ENCODE measurements at places on chromosomes 1 and 21.

DNA sequence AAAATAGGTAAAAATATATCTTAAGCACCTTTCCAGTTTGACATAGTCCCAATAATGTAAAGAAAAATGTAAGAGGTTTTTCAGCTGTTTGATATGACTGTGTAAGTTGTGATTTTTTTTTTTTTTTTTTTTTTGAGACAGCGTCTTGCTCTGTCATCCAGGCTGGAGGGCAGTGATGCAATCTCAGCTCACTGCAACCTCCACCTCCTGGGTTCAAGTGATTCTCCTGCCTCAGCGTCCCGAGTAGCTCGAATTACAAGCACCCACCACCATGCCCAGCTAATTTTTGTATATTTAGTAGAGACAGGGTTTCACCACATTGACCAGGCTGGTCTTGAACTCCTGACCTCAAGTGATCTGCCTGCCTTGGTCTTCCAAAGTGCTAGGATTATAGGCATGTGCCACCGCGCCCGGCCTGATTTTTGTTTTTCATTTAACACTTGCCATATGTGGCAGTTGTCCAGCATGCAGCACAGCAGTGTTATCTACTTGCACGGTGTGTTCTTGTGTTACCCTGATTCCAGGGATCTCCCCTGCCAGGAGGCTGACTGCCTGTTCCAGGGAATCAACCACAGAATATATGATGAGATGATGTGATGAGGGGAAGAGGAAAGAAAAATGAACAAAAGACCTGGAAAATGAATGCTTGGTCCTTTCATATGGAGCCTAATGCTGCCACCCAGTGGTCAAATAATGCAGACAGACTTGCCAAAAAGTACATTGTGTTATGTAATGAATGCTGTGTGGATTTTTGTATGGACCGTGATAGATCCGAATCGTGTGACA is 79.0 kb downstream of the RAVER2 start:
- peak; percentile 90 for DNase-seq

DNA sequence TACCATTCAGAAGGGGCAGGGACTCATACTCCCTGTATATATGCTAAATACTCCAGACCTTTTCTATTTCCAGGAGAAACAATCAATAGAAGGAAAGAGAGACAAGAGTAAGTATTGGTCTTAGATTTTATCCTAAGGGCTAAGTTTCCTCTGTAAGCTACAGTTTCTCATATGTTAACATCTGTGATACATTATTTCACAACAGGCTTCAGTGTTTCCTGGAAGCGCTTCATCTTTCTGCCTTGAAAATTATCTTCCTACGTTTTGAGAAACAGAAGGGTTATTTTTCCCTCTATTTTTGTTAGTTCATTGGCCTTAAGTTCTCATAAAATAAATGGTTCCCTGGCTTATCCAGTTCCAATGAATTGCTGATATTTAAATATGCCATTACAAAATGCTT is 15.6 kb downstream of the FMO1 start:
- DNase-seq = no peak

- DNase-seq = no peak
Observed at GRCh38 chr21:25528515-25528914, 78.8 kb downstream of the MRPL39 start.

GRCh38 chr1:36743286-36744005 is 260.7 kb upstream of the CSF3R start:
- no peak for DNase-seq

DNA sequence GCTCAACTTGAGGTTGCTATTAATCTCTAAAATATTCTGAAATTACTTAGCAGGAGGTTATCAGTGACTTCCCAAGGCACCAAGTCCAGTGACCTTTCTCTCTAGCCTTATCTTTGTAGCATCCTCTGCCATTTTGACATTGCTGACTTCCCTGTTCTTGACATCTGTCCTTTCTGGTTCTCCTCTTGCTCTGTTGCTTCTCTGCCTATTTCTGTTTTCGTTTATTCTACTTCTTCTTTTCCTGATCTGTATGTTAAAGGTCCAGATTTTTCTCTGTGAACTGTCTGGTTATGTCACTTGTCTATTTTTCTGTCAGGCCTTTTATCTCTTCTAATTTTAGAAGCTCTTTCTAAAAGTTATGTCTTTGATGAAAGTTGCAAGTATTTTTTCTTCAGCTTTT is 178.8 kb downstream of the VPS13D start:
- DNase-seq = no peak

DNA sequence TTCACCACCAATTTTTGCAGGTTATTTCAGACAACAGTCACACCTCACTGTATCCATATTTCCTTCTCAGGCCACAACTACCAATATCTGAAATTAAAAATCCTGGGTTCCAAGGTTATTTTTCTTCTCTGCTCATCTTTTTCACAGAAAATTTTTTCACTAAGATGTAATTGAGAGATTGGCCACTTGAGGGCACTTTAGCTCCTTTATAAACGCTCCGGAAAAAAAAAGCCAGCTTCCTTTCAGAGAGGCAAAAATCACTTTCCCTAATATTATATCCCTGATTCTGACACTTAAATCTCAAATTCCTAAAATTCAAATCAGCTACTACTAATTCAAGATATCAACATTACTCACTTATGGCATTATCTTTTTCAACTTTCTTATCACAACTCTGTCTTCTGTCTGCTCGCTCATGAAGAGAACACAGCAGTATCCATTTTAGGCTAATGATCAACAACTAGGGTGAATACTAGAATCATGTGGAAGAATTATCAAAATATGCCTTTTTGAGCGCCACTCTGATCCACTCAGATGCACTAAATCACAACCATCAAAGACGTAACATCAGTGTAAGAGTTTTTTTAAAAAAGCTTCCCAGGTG is 101.4 kb upstream of the RGS1 start:
- DNase-seq = peak; percentile 19

DNA sequence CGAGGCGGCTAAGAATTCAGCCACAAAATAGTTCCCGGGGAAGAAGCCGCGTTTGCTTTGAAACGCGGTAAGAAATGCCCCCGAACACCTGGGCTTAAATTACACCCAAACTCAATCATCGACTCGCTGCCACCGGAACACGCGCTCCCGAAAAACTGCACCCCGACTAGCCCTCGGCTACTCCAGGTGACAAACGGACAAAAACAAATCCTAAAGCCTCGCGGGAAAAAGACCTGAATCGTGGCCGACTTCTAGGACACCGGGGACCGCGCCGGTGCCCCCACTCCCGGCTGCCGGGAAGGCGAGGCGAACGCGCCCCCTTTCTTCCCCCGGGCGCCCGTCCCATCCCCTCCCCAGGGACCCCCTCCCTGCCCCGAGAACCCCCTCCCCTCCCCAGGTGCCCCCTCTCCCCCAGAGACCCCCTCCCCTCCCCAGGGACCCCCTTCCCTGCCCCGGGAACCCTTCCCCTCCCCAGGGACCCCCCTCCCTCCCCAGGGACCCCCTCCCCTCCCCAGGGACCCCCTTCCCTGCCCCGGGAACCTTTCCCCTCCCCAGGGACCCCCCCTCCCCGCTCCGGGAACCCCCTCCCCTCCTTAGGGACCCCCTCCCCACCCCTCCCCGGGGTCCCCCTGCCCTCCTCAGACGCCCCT is 628 bp downstream of the C1orf159 start:
- no peak for DNase-seq

GRCh38 chr1:214537219-214537618 is 14.2 kb downstream of the PTPN14 start:
- peak; percentile 18 for DNase-seq

DNA sequence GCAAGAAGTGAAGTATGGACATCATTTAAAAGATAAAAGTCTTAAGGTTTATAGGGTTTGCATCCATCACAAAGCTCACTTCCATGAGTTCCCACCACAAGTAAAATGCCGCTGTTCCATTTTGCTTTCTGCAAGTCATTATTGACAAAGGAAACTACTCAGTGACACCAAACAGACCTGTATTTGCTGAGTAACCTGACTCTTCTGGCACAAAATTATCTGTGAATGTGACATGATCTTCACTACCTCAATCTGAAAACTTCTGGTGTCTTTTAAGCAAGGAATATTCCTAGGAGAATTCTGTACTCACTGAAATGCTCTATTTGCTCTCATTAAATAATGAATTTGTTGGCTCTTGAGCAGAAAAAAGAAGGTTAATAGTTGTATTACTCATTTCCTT is 1077.4 kb upstream of the ADGRL4 start:
- DNase-seq = no peak

DNA sequence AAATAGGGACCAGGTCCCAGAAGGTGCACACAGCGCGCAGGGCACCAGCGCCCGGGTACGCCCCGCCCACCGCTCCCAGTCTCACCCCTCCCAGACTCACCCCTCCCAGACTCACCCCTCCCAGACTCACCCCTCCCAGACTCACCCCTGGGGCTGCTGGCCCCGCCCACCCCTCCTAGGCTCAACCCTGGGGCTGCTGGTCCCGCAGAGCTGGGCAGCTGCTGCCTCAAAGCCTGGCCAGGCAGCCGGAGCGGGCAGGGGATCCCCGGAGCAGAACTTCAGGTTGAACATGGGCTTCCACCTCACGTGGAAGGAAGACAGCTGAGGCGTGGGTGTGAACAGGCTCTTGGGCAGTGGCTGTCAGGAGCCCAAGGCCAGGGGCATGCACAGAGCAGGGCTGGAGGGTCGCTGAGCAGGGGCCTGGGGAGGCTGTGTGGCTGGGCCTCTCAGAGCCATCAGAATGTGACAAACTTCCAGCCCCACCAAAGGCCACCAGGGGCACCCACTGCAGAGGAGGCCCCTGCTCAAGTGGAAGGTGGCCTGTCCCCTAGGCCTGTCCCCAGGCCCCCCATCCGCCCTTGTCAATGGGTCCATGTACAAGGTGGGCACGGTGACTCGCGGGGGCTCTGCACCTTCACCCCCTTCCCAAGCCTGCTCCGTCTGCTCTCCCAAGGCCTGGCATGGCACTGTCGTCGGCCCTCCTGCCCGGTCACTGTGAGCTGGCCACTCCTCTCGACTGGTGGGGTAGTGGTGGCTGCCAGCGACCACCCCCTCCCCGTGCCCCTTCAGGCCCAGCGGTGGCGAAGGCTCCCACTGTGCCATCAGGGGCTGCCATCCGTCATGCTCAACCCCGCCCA is 20.4 kb upstream of the SUMO3 start:
- no peak for DNase-seq

DNA sequence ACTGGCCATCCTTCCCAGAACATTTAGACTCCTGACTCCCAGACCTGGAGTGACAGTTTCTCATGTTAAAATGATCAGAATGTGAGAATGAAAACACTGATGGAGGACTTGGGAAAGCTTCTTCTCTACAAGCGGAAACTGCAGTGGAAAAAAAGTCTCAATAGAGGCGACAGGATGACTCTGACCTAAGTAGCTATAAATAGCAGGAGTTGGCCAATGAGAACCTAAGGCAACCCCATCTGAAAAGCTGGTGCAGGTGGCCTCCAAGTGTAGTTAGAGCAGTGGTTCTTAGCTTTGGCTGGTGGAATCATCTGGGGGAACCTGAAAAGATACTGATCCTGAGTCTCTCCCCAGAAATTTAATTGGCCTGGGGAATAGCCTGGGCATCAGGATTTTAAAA is 44.2 kb upstream of the EXOSC10 start:
- DNase-seq = no peak

GRCh38 chr21:36723371-36723881 is 24.5 kb downstream of the SIM2 start:
- DNase-seq = no peak

DNA sequence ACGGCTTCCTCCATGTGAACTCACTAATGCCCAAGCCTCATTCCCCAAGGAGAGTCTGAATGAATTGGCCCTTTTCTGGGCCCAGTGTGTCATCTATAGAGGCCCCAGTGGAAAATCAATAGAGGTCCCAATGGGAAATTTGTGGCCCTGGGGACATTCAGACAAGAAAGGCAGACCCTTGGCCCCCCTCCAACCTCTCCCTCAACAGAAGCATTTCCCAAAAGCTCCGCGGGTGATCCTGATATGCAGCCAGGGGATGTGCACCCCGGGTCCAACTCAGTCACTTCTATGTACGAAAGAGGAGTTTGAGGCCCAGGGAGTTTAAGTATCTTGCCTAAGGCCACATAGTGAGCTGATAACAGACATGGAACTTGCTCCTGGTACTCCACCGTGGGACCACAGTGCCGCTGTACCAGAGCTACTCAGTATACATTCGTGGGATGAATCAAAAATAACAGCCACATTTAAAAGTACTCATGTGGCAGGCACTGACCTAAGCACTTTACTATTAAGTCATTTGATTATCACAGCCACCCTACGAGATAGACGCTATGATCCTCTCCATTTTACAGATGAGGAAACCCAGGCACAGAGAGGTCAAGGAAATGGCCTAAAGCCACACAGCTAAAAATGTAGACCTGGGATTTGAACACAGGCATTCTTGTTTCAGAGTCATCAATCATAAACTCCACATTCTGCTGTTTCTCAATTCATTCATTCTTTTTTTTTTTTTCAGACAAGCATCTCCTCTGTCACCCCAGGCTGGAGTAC is 8.5 kb downstream of the EPHA2 start:
- no peak for DNase-seq

DNA sequence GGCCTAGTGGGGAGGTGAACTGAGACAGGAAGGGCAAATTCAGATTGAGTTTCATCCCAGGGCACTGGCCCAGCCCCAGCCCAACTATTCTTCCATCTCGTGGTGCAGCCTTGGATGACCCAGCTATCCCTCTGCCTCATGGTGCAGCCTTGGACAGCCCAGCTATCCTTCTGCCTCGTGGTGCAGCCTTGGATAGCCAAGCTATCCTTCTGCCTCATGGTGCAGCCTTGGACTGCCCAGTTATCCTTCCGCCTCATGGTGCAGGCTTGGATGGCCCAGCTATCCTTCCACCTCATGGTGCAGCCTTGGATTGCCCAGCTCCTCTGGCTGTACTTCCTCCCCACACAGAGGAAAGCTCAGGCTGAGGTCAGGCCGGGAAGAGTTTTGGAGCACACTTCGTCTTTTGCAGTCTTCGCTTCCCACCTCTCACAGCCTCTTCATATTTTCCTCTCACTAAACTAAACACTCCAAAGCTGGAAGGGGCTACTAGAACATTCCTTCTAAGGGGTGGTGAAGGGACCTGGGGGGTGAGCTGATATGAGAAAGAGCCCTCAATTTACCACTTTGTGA is 69.8 kb upstream of the TTC34 start:
- DNase-seq = no peak

DNA sequence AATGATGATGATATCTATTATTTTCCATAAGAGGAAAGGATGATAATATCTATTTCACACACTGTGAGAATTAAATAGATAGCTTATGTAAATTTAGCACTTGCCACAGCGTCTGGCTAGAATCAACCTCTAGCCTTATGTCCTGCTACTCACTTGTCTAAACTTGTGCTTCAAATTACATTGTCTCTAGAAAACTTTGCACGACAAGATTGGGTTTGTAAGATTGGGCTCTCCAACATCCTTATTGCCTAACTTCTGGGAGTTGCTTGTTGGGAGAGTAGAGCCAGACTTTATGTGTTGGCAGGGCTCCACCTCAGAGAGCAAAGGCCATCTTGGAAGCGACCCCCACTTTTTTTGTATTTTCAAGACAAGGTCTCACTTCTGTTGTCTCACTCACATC is 50.0 kb upstream of the POGK start:
- DNase-seq = no peak
